ENCODE measurements at places on chromosomes 5 and 9. TPM values are rescaled to one million over a fixed set of nuclear protein-coding genes. Genes with fewer than 3 reads are reported as not detected.

GRCh38 chr5:98700730-98701129, 72.7 kb upstream of the RGMB start:
- DNase-seq: no peak

- no peak for DNase-seq
Measured at GRCh38 chr5:133246376-133247150, 194.8 kb downstream of the HSPA4 start.

- DNase-seq: no peak
Measured at GRCh38 chr5:28523888-28524635, 1485.7 kb upstream of the CDH9 start.

Gene CDKN2A
- 41.4 TPM for polyA plus RNA-seq

DNA sequence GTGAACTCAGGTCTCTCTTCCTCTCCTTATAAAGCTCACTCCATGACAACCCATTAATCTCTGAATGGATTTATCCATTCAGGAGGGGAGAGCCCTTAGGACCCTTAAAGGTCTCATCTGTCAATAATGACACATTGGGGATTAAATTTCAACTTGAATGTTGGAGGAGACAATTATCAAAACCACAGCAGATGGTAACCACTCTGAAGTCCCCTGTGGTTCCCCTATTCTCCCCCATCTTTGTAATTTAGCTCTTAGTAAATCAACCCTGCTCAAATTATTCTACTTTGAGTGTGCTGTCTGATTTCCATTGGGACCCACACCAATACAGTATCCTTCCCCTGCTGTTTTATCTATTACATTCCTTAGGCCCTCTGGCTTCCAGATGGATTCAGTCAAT, 72.0 kb upstream of the RAI14 start:
- no peak for DNase-seq

DNA sequence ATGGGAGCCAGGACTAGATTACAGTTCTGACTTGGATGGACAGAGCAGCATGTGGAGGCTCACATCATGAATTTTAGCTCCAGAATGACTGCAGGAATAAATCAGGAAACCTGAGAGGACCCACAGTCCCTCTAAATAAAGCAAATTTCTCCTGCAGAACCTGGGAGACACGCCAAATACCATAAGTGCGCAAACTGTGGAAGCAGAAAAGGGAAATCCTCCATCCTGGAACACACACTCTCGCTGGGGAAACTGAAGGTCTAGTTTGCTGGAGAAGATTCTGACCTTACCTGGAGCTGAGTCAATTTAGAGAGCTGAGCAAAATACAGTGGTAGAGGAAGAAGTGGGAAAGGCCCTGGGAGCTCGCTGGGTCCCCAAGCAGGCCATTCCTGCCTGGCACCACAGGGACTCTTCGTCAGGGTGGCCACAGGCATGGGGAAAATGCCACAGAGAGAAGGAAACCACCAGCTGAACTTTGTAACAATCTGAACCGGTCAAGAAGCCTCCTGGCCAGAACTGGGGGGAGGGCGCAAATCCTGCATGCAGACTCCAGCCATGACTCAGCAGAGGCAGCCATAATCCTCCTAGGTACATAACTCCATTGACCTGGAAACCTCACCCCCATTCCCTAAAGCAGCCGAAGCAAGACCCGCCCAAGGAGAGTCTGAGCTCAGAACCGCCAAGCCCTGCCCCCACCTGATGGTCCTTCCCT, 390.9 kb downstream of the LRRC70 start:
- no peak for DNase-seq

- no peak for DNase-seq
Measured at GRCh38 chr5:9188956-9189355, 356.9 kb downstream of the SEMA5A start.

Gene CCL27
- 0.10 TPM for polyA plus RNA-seq

Gene WDR31
- 1.3 TPM for polyA plus RNA-seq

GRCh38 chr5:12793373-12793772, 889.1 kb upstream of the CTNND2 start:
- DNase-seq: no peak

DNA sequence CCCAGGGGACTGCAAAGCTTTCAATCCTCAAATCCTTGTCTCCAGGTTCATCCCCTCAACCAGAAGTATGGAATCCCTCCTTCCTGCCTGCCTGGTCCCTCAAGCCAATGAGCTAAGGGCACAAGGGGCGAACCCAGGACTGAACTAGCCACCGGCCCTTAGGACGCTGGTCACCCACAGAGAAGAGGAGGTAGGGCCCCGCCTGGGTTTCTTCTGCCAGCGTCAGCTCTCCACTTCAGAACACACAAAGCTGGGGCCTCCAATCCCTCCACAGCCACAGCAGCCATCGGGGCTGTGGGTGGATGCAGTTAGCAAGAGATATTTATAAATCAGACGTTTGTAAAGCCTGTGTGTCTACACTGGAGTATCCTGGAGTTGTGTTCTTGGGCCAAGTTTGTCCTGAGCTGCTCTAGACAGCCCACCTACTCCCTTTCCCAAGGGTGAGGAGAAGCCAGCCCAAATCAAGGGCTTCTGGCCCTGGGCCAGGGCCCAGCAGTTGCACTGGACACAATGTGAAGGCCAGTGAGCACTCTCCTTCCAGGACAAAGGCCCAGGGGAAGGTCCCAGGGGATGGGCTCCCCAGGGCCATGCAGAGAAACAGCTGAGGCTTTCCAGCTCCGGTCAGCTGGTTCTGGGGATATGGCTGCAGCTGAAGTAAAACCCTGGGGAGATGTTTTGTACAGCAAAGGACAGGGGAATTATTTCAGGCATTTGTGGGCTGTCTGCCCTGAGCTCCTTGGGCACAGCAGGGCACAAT, 18.9 kb downstream of the AMBP start:
- no peak for DNase-seq

Gene NADK2
- polyA plus RNA-seq: 9.7 TPM

Gene PCDHA12
- 0.54 TPM for polyA plus RNA-seq

GRCh38 chr5:52787600-52788504, at the start of the genes ITGA1 and PELO:
Gene ITGA1, plus strand, starts transcription at chr5:52787916. Its CDS starts 438 bp downstream, at chr5:52788354.
Gene PELO, plus strand, starts transcription at chr5:52787916. Its CDS starts 12,479 bp downstream, at chr5:52800395.
- peak; percentile 87 for DNase-seq

GRCh38 chr5:75367401-75367800, 30.4 kb downstream of the HMGCR start:
- DNase-seq: no peak

Gene SEMA6A
- polyA plus RNA-seq: 0.29 TPM

GRCh38 chr5:40409601-40410000, 270.1 kb upstream of the PTGER4 start:
- DNase-seq: no peak

GRCh38 chr5:105868038-105868780, 1802.5 kb downstream of the EFNA5 start:
- DNase-seq: no peak

- no peak for DNase-seq
Measured at GRCh38 chr5:134979416-134979815, 11.7 kb downstream of the CATSPER3 start.

Gene AFAP1L1
- polyA plus RNA-seq: 0.89 TPM

- DNase-seq: no peak
Measured at GRCh38 chr9:78292026-78292425, 4.9 kb upstream of the PSAT1 start.

Gene CDKN2AIPNL
- polyA plus RNA-seq: 29.4 TPM

Gene IFNB1
- polyA plus RNA-seq: not detected

Gene CDH9
- not detected for polyA plus RNA-seq

- DNase-seq: peak; percentile 88
Measured at GRCh38 chr5:5340206-5340729, 82.2 kb upstream of the ICE1 start.

DNA sequence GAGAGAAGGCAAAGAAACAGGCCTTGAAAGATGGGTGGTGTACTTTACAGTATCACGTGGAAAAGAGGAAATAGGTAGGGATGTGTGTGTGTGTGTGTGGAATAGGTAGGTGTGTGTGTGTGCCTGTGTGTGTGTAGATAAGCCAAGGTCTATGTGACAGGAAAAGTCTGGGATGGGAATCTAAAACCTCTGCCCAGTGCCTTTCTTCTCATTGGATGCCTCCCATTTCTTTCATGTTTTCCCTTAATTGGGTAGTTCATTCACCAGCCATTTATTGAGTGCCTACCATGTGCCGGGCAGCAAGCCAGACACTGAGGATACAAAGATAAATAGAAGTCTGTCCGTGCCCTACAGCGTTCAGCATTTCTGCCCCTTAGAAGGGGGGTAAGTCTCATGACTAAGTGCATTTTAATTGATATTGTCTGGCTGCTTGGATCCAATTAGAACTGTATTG, 1.0 kb downstream of the URM1 start:
- no peak for DNase-seq

Gene CTNND2
- not detected for polyA plus RNA-seq

Gene ALDH1A1
- 0.03 TPM for polyA plus RNA-seq

GRCh38 chr9:122546196-122546595, 6.7 kb upstream of the OR1N2 start:
- no peak for DNase-seq

GRCh38 chr9:34582787-34583186, 6.7 kb downstream of the CNTFR start:
- DNase-seq: no peak

DNA sequence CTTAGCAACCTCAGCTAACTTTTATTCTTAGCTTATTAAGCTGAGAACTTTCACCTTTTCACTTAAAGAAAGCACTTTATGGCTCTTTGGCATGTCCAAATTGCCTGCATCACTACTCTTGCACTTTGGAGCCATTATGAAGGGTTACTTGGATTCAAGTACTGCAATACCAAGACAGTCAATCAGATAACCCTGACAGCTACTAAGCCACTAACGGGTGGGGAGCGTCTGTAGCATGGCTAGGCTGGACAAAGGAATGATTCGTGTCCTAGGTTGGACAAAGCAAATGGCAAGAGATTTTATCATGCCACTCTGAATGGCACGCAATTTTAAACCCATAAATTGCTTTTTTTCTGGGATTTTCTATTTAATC, 39.6 kb downstream of the TRPM6 start:
- no peak for DNase-seq

GRCh38 chr5:167678481-167678880, 613.0 kb upstream of the WWC1 start:
- no peak for DNase-seq

- DNase-seq: no peak
Measured at GRCh38 chr5:140342896-140343295, 3.5 kb downstream of the HBEGF start.

Gene IL5
- not detected for polyA plus RNA-seq

- no peak for DNase-seq
Measured at GRCh38 chr9:122119166-122119521, 26.0 kb upstream of the TTLL11 start.

Gene TRPM3
- polyA plus RNA-seq: not detected

Gene CTXN3
- polyA plus RNA-seq: not detected

Data from SK-N-SH (cell line).